ENCODE measurements at places on chromosomes 13 and 19. TPM values are rescaled to one million over a fixed set of nuclear protein-coding genes. Genes with fewer than 3 reads are reported as not detected.

GRCh38 chr19:32798201-32798600 lies 71.4 kb downstream of the SLC7A9 start:
- DNase-seq, result no peak

GRCh38 chr19:13881251-13881691 lies 4.3 kb downstream of the NANOS3 start:
- DNase-seq, result no peak

GRCh38 chr19:56085571-56086275 lies 35.4 kb downstream of the ZNF787 start:
- no peak for DNase-seq

DNA sequence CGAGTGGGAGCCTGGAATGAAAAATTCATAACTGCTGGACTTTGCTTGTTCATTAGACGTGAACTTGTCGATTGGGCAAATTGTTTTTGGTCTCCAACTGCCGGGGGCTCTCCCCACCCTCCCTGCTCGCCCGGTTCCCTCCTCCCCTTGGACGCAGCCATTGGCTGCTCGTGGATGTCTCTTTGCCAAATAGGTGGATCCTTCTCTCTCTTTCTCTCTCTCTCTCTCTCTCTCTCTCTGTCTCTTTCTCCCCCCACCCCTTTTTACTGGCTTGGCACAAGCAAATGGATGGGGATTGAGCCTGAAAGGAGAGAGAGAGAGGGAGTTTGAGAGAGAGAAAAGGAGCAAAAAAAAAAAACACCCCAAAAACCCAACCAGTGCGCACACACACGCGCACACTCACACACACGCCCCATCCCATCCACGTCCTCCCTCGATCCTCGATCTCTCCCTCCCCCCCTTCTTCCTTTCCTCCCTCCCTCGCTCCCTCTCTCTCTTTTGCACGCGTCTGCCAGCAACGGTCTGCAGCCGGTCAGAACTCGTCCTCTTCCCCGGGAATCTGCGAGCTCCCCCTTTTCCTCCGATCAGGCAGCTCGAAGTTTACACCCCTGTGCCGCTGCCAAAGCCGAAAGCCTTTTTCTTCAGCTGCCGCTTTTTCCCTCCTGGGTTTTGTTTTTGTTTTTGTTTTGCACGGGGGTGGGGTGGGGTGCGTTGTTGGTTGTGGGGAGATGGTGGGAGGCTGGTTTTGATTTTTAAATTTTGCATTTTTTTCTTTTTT lies 27.8 kb downstream of the NFIX start:
- DNase-seq, result no peak

DNA sequence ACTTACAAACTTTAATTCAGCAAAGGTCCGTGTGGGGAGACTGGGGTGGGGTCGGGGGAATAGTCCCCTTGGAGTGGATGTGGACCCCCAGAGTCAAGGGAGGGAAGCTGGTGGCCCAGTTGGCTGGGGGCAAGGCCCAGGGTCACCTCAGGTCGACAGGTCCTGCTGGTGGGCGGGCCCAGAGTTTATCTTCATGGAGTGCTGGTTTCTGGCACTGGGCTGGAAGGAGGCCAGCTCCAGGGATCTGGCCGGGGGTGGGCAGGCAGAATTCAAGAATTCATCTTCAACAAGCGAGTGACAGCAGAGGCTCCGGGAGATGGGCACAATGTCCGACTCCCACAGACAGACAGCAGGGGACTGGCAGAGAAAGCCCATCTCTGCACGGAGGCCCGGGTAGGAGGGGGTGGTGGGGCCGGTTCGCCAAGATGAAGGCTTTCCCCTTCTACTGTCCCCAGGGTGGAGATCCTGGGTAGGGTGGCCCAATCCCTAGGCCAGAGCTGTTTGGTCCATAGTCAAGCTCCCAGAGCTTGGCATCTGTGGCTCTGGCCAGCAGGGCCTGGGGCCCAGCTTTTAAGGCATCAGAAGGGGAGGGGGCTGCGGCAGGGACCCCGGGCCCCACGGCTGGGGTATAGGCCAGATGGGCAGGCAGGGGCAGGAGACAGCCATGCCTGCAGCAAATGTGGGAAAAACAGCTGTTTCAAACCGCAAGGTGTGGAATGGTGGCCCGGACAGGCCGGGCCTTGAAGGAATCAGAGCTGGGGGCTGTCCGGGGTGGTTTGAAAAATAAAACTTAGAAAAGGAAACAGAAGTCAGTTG lies 622 bp upstream of the FDX2 start:
- DNase-seq, result no peak

GRCh38 chr19:52176574-52176973 lies 5.2 kb upstream of the ZNF836 start:
- no peak for DNase-seq

DNA sequence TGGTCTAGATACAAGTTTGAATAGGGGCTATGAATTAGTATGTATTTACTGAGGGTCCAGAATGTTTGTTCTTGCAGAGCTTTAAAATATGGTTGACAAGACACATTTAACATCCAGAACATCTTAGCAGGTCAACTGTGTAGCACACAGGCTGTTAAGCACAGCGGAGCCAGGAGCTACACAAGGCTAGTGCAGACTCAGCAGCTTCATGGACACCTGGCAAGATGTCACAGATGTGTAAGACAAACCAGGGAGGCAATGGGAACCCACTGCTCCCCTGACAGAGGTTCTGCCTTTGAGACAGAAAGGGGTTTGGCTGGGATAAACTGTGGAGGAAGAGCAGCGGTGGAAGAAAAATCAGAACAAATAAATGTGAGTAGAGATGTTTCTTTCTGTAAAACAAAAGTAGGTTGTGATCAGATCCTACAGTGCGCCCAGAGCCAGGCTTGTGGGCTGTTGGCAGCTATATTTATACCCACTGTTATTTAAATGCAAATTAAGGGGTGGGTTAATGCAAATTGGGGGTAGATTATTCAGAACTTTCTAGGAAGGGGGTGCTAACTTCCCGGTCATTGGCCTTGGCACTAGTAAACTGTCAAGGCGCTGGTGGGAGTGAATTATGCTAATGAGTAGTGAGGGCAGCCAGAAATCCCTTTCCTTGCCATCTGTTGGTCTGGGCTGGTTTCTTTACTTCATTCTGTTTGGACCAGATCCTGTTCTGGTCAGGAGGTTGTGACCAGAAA lies 33.0 kb downstream of the MIPEP start:
- DNase-seq, result no peak

DNA sequence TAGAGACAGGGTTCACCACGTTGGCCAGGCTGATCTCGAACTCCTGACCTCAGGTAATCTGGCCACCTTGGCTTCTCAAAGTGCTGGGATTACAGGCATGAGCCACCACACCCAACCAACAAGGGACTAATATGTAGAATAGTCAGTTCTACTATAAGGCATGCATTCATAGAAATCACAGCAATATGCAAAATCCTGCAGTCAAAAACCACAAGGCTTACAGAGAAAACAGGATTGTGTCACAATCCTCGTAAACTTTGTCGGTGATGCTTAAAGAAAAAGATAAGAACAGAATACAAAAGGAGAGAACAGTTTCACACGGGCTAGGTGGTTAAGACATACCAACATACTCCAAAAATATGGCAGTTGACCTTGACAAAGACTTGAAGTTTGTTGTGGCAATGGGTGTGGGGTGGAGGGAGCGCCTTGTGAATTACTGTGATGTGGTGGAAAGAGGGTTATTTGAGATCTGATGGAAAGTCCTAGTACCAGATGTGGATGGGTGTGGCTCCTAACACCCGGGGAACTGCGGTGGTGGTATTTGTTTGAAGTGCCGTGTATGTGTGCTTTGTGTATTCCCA lies 12.4 kb downstream of the NOSIP start:
- DNase-seq, result no peak

- no peak for DNase-seq
Observed at GRCh38 chr13:44276061-44276460, 97.6 kb upstream of the SERP2 start.

DNA sequence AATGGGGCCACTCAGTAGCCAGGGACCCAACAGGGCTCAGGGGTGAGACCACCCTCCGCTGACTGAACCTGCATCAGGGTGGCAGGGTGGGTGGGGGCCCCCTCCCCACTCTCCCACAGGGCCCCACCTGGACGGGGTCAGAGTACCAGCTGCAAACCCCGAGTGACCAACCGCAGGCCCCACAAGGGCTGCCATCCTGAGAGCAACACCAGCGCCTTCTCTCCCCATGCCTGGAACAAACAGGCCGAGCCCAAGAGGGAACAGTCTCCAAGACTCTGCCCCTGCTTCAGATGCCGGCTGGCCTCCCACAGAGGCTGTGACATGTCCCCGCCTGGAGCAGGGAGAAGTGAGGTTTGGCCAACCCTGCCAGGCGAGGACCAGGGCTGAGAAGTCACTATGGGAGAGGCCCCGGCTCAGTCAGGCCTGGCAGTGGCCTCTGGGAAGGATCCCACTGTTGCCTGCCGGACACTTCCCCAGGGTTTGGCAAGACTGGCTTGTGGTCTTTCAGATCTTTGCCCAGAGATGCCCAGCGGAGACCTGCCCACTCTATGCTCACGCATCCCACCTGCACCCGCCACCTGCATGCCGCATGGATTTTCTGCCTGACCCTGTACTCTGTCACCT lies 27.2 kb downstream of the MPND start:
- no peak for DNase-seq

- no peak for DNase-seq
Observed at GRCh38 chr13:45522571-45522970, 57.8 kb downstream of the COG3 start.

DNA sequence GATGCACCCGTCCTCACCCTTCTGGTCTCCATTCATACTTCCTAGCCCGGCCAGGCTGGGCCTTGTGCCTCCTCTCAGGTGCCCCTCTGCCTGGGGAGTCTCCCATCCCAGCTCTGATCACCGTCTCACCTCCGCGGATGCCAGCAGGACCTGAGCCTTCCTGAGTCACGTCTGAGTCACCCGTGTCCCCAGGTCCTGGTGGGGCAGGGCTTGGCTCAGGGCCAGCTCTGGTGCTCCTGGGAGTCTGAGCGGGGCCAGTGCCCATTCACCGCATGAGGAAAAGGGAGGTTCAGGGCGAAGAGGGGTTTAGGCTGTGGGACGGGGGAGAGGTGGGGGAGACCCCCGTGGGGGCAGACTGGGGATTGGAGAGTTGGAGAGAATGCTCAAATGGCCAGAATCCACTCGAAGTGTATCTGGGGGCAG lies 593 bp downstream of the ATP8B3 start:
- no peak for DNase-seq

- no peak for DNase-seq
Observed at GRCh38 chr13:98452851-98453843, 123.8 kb downstream of the STK24 start.

DNA sequence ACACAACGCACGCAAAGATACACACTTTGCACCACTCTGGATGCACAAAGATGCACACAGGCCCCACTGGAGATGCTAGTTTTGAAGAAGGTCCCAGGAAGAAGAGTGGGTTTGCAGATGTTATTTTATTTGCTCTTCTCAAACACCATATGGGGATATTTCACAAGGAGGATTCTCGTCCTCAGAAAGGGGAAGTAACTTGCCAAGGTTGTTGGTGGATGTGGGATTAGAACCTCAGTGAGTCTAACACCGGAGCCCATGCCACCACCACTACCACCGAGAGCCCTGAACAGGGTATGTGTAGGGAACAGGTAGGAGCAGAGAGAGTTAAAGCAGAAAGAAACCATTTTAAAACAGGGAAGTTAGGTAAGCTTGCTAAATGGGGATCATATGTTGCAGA lies 9.6 kb upstream of the CEACAM6 start:
- no peak for DNase-seq

GRCh38 chr19:5232798-5233505 lies 107.7 kb downstream of the PTPRS start:
- no peak for DNase-seq

GRCh38 chr19:35204799-35205732 lies 23.5 kb downstream of the FAM187B start:
- no peak for DNase-seq

GRCh38 chr19:47637550-47637949 lies 28.6 kb downstream of the BICRA start:
- DNase-seq, result no peak

DNA sequence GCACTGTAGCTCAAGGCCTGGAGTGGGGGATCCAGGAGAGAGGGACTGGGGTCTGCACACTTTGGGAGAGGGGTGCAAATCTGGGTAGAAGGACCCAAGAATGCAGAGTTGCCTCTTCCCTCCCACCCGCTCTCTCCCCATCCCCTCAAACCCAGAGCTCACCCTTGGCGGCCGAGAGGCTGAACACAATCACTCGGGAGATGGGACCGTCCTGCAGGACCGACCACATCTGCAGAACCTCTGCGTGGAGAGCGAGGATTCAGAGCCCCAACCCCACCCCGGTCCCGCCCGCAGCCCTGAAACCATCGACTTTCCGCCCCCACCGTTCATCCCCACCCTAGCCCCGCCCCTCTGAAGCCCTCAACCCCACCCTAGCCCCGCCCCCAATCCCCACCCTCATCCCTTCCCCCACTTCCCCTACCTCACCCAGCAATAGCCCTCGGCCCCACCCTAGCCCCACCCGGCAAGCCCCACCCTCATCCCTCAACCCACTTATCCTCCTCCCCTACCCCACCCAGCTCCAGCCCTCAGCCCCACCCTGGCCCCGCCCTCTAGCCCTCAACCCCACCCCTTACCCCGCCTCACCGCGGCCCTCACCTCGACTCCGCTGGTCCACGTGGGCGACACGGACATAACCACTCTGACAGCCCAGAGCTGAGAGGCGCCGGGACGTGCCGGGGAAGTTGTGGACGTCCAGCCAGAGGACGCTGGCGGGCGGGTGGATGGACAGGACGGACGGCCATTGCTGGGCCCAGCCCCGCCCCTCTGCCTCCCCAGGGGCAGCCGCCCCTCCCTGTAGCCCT lies 4.1 kb downstream of the KPTN start:
- DNase-seq, result no peak

DNA sequence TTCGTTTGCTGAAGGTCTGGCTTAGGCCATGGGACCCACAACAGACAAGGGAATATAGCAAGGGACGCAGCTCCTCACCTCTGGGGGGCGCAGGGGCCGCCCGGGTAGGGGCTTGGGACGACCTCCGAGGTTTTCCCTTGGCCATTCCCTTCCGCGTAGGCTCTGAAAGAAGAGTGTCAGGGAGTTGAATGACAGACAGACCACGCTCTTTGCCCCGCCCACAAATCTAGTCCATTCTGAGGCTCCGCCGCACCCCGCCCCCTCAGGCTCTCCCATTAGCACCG lies 11.4 kb upstream of the ZNF414 start:
- no peak for DNase-seq

- DNase-seq, result no peak
Observed at GRCh38 chr19:58518256-58519086, 1.1 kb downstream of the ZBTB45 start.

GRCh38 chr19:47691782-47692181 lies 21.4 kb upstream of the EHD2 start:
- DNase-seq, result no peak

GRCh38 chr13:112172641-112173251 lies 105.8 kb downstream of the SOX1 start:
- DNase-seq, result no peak

- DNase-seq, result no peak
Observed at GRCh38 chr19:18206018-18206417, 2.2 kb upstream of the RAB3A start.

GRCh38 chr13:77737583-77738200 lies 40.2 kb downstream of the SLAIN1 start:
- DNase-seq, result no peak

The SYT5 gene
- 0.24 TPM for total RNA-seq

The WDR62 gene
- 4.6 TPM for total RNA-seq

The ATP4A gene
- total RNA-seq, result 0.42 TPM

The IGSF23 gene
- 0.05 TPM for total RNA-seq

The HTR2A gene
- total RNA-seq, result 0.38 TPM

The LILRB3 gene
- 1.1 TPM for total RNA-seq

The ADAMTS10 gene
- total RNA-seq, result 19.6 TPM

The TTYH1 gene
- 0.61 TPM for total RNA-seq

The C5AR2 gene
- 0.52 TPM for total RNA-seq

The MBD3L3 gene
- 0.24 TPM for total RNA-seq

The OR4F17 gene
- total RNA-seq, result not detected

The UBE2L5 gene
- total RNA-seq, result 0.24 TPM

The PSG2 gene
- total RNA-seq, result 0.05 TPM

The TSKS gene
- total RNA-seq, result 2.6 TPM

Measured in thymus (tissue), 14 donors.